ENCODE measurements at places on chromosomes 11 and 22. TPM values are rescaled to one million over a fixed set of nuclear protein-coding genes. Genes with fewer than 3 reads are reported as not detected.

GRCh38 chr22:33920197-33920540 lies at the start of gene LARGE1:
Gene LARGE1 (minus strand): TSS chr22:33920476.
- H3K27me3 ChIP-seq, result peaks cover 9% of the 10 kb centered on the region
- H3K4me3 ChIP-seq, result peak within 1 kb of the TSS; percentile 96
- H3K27ac ChIP-seq, result peak within 1 kb of the TSS; percentile 98
- DNase-seq, result peak; percentile 34
- H3K36me3 ChIP-seq, result no peaks in the 10 kb centered on the region
- peaks cover 45% of the 10 kb centered on the region for H3K4me1 ChIP-seq

DNA sequence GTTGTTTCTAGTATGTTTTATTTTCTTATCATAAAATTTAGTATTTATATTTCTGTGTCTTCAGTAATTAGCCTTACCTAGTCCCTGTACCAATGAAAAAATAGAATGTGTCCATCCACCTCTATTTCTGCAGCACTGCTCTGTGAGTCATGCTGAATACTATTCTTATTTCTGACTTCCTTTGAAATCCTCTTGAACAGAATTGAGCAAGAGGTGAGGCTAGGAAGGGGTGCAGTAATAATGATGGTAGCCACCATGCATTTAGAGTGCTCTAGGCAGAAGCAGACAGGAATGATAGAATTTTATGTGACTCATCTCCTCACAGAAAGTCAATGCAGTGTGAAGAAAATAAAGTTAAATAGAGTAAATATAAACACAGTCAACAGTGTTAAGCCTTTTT lies 60.0 kb downstream of the OR10A6 start:
- H3K36me3 ChIP-seq, result no peaks in the 10 kb centered on the region
- no peak overlapping the region for H3K27ac ChIP-seq
- H3K27me3 ChIP-seq, result peaks cover 3% of the 10 kb centered on the region
- no peak overlapping the region for H3K4me3 ChIP-seq
- peaks cover 4% of the 10 kb centered on the region for H3K4me1 ChIP-seq

DNA sequence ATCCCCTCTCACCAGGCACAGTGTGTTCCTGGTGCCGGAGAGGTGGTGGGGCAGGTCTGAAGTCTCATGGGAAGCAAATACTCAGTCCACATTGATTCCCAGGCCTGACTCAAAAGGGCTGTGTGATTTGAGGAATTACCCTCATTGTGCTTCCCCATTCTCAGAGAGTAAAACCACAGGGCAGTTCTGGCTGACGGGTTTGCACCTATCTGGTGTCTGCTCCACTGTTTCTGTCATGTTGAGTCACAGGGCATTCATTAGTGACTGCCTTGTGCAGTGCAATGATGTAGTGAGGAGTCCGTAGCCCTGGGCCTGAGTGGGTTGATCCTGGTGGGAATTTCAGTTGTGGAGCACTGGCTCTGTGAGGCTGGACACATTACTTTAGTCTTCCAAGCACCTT lies 85.2 kb upstream of the ARHGAP20 start:
- H3K36me3 ChIP-seq, result no peaks in the 10 kb centered on the region
- no peak overlapping the region for H3K4me3 ChIP-seq
- H3K27me3 ChIP-seq, result no peaks in the 10 kb centered on the region

DNA sequence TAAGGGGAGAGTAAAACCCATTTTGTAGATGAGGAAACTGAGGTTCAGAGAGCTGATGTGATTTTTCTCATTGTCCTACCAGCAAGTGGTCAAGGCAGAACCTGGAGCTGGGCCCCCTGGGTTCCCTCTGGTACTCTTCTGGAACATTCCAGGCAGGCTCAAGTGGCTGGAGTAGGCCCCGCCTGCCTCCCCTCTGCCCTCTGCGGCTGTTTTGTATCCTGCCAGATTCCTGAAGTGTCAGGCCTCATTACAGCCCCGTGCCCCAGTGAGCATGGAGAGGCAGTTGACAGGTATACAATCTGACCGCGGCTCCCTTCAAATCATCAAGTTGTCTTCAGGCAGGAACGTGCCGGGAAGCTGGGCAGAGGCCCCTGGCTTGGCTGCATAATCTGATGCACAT lies 94.6 kb upstream of the CD82 start:
- H3K27me3 ChIP-seq, result peaks cover 8% of the 10 kb centered on the region
- no peaks in the 10 kb centered on the region for H3K36me3 ChIP-seq
- no peak for DNase-seq
- no peak overlapping the region for H3K4me3 ChIP-seq
- H3K4me1 ChIP-seq, result no peaks in the 10 kb centered on the region

DNA sequence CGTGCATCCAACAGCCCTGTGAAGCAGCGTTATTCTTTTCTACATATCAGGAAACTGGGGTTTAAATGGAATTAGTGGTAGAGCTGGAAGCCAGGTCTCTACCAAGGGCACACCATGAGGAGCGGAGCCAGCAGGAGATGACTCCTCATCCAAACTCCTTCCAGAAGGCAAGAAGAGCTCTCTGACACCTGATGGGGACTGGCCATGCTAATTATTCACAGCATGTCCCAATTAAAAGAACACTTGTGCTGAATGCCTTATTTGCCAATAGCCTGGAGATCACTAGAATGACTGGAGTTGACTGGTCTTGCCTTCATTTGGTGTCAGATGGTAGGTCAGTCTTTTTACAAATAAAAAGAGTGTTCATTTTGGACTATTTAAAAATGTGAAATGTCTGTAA lies 32.9 kb upstream of the SLN start:
- DNase-seq, result no peak
- no peaks in the 10 kb centered on the region for H3K27me3 ChIP-seq
- H3K4me3 ChIP-seq, result no peak overlapping the region
- no peak overlapping the region for H3K27ac ChIP-seq

- peaks cover 18% of the 10 kb centered on the region for H3K36me3 ChIP-seq
- no peak overlapping the region for H3K27ac ChIP-seq
- H3K4me1 ChIP-seq, result peaks cover 18% of the 10 kb centered on the region
- H3K4me3 ChIP-seq, result no peak overlapping the region
- H3K27me3 ChIP-seq, result peaks cover 5% of the 10 kb centered on the region
Measured at GRCh38 chr11:88293931-88294330, 43.6 kb downstream of the CTSC start.

The CHRM1 gene
- not detected for total RNA-seq

GRCh38 chr11:67997475-67997921 lies 6.4 kb downstream of the UNC93B1 start:
- H3K27me3 ChIP-seq, result peaks cover 30% of the 10 kb centered on the region
- no peaks in the 10 kb centered on the region for H3K36me3 ChIP-seq
- no peak for DNase-seq
- H3K27ac ChIP-seq, result no peak overlapping the region

DNA sequence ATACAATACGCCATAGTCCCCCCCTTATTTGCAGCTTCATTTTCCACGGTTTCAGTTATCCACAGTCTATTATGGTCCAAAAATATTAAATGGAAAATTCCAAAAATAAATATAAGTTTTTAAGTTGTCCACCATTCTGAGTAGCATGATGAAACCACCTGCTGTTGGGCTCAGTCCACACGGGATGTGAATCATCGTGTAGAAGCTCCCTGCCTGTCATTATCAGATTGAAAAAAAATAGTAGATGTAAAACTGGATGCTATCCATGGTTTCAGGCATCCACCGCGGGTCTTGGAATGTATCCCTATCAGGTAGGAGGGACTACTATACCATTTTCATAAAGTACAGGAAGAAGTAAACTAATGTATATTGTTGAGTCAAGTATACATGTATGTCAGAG lies 127.4 kb downstream of the TTC17 start:
- no peak for DNase-seq
- H3K36me3 ChIP-seq, result peaks cover 42% of the 10 kb centered on the region
- no peak overlapping the region for H3K27ac ChIP-seq

- H3K4me3 ChIP-seq, result no peak overlapping the region
- DNase-seq, result no peak
- H3K36me3 ChIP-seq, result no peaks in the 10 kb centered on the region
- H3K27ac ChIP-seq, result no peak overlapping the region
Measured at GRCh38 chr11:33179348-33179803, 18.1 kb upstream of the CSTF3 start.

- no peaks in the 10 kb centered on the region for H3K4me1 ChIP-seq
- no peaks in the 10 kb centered on the region for H3K27me3 ChIP-seq
- H3K4me3 ChIP-seq, result no peak overlapping the region
- H3K27ac ChIP-seq, result no peak overlapping the region
- H3K36me3 ChIP-seq, result no peaks in the 10 kb centered on the region
Measured at GRCh38 chr11:66247295-66247694, 21.1 kb upstream of the RAB1B start.

The CCDC89 gene
- total RNA-seq, result not detected

Measured in neural crest cell (in vitro differentiated cells).